Activated CD8-positive, alpha-beta memory T cell treated with anti-CD3 and anti-CD28 coated beads, Interleukin-2, amount 50 U/mL, for 4 hours (primary cell): ENCODE measurements at places on chromosomes 16 and 17.

GRCh38 chr17:30117675-30118081 is 1.1 kb downstream of the NSRP1 start:
- no peak for DNase-seq

DNA sequence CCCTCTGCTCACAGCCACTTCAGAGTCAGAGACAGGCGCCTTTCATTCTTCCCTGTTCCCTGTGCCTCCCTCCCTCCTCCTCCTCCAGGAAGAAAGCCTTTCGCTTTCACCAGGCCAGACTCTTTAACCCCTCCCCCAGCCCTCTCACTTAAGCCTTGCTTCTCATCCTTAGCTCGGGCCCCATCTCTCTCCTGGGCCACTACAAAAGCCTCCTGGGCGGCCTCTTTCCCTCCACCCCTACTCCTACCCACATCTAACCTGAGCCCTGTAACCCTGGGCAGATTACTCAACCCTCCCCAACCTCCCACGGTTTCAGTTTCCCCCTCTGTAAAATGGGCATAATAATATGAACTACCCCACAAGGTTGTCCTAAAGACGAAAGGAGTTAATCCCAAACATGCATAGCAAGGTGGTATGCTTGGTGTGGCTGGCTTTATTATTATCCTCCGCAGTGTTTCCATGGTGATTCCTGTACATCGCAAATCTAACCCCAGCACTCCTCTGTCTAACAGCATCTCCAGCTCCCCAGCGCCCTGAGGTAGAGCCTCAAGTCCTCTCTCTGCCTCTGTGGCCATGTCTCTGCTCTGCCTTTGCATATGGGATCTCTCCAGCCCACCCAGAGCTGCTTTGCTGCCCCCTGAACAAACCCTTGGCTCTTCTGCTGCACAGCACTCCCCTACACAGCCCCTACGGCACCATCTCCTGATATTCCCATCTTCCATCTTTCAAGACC is 17.7 kb downstream of the PIMREG start:
- no peak for DNase-seq

DNA sequence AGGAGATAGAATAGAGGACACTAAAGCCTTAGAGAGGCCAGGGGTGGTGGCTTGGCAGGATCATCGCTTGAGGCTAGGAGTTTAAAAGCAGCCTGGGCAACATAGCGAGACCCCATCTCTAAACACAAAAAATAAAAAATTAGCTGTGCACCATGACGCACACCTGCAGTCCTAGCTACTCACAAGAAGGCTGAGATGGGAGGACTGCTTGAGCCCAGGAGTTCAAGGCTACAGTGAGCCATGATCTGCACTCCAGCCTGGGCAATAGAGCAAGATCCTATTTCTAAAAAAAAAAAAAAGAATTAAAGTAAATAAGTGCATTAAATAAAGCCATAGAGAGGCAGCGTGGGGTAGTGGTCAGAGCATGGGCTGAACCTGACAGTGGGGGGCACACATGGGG is 19.1 kb downstream of the SBK1 start:
- no peak for DNase-seq

GRCh38 chr17:7836596-7837407 is 2.8 kb downstream of the KDM6B start:
- peak; percentile 51 for DNase-seq

GRCh38 chr16:81429045-81429521 is 15.5 kb upstream of the CMIP start:
- no peak for DNase-seq

GRCh38 chr16:49821614-49822282 is 34.2 kb downstream of the ZNF423 start:
- DNase-seq, result no peak

DNA sequence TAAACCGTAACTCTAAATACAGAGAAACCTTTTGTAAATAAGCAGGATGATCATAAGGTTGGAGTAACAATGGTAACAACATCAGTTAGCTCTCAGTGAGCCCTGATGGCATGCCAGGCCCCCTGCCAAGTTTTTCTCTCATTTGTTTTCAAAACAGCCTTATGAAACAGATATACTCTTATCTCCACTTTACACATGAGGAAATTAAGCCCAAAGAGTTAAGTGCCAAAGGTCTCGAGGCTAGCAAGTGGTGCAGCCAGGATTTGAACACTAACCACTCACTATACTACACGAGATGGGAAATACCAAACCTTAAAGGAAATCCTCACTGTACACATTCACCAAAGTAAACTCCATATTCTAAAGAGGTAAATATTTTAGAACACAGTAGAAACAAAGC is 15.0 kb downstream of the USP31 start:
- DNase-seq, result no peak

- DNase-seq, result no peak
Observed at GRCh38 chr17:43171586-43172487, 823 bp downstream of the NBR1 start.
